ENCODE measurements at places on chromosomes 6 and 20.

- DNase-seq, result no peak
These were observed 60.7 kb upstream of the LAMA2 start for GRCh38 chr6:128822271-128822670.

- DNase-seq, result no peak
These were observed 279.7 kb downstream of the GMDS start for GRCh38 chr6:1965596-1966224.

DNA sequence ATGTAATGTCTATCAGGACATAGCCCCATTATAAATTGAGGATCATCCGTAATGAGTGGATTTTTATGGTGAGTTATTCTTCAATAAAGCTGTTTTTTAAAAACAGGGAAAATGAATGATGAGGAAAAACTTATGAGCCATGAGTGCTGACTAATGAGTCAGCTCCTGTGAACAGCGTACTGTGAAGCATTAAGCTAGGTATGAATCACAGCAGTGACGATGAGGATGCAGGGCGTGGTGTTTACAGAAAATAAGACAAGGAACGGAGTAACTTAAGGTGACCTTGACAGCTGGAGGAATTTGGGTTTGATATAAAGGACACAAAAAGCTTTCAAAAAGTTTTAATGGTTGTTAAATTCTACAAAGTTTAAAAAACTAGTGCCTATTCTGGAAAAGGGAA lies 96.3 kb downstream of the FOXF2 start:
- DNase-seq, result no peak

- no peak for DNase-seq
These were observed 78.9 kb downstream of the FAM217A start for GRCh38 chr6:3999800-4000661.

DNA sequence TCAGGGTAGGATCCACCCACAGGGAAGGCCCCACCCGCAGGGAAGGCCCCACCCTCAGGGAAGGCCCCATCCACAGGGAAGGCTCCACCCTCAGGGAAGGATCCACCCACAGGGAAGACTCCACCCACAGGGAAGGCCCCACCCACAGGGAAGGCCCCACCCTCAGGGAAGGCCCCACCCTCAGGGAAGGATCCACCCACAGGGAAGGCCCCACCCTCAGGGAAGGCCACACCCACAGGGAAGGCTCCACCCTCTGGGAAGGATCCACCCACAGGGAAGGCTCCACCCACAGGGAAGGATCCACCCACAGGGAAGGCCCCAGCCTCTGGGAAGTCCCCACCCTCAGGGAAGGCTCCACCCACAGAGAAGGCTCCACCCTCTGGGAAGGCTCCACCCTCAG lies 40.5 kb downstream of the KCNQ2 start:
- DNase-seq, result no peak

DNA sequence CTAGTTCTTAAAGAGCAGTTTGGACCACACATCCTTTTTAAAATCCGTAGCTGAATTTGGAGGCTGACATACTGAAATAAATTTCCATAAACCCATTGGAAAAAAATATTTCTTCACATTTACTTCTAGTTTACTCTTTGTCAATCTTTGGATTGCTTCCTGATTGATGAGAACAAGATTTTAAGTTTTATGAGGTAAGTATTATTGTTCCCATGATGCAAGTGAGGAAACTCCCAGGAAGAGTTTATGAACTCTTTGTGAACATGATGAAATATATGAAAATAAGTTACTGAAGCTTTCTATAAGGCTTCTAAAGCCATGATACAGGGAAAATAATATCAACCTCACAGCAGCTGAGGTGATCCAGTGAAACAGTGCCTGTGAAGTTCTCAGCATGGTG lies 320.0 kb downstream of the GJA1 start:
- no peak for DNase-seq

GRCh38 chr20:64108731-64109681 lies 1.6 kb upstream of the NPBWR2 start:
- DNase-seq, result no peak

- no peak for DNase-seq
These were observed 50.2 kb downstream of the INSM1 start for GRCh38 chr20:20417876-20418676.

DNA sequence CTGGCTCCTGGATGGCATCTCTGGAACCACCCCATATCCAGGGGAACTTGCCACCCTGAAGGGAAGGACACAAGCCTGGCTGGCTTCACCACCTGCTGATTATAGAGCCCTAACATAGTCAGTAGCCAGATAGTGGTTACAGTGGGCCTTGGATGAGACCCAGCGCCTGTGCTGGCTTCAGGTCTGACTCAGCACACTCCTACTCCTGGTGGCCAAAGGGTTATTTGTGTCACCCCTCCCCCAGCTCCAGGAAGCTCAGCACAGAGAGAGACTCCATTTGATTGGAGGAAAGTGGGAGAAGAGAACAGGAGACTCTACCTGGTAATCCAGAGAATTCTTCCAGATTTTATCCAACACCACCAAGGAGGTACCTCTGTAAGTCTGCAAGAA lies 12.8 kb downstream of the SNX14 start:
- no peak for DNase-seq

- DNase-seq, result no peak
These were observed 42.6 kb downstream of the TBC1D7 start for GRCh38 chr6:13285705-13286104.

GRCh38 chr6:125987026-125987617 lies 782 bp downstream of the TRMT11 start:
- no peak for DNase-seq
